NCI-H226 (cell line): ENCODE measurements at places on chromosomes 1 and 21.

DNA sequence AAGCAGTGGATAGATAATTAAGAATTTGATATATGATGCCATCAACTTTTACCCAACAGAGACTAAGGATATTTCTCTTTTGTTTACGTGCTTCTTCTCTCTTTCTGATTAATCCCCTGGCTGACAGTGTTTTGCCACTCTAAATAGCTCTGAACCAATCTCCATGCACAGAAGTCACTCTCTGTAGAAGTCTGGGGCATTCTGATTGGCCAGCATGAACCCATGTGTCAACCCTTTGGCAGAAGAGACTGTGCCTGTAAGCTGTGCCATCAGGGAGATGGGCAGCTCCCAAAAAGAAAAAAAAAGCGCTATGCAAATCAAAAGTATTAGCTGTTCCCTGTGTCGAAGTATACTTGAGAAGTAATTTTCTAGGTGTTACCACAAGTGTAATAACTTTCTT lies 34.1 kb upstream of the NRIP1 start:
- DNase-seq, result no peak

DNA sequence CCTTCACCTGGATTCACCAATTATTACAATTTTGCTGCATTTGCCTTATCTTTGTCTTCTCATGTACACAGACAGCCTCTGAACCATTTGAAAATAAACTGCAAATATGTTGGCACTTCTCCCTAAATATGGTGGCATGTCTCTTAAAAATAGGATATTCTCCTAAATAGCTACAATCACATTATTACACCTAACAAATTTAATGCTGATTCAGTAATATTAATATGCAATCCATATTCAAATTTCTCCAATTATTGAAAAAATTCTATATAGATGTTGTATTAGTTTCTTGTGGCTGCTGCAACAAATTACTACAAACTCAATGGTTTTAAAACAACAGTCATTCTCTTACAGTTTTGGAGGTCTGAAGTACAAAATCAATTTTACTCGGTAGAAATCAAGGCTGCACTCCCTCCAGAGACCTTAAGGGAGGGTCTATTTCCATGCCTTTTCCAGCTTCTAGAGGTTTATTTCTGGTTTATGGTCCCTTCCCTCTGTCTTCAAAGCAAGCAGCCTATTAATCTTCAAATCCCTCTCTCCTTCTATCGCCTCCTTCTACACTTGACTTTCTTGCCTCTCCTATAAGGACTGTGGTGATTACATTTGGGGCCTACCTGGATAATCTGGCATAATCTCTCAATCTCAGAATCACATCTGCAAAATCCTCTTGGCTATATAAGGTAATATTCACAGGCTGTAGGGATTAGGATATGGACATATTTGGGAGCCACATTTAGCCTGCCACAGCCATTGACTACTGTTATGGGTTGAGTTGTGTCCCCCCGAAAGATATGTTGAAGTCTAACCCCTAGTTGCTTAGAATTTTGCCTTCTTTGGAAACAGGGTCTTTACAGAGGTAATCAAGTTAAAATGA lies 52.5 kb upstream of the BOLA1 start:
- no peak for DNase-seq

GRCh38 chr1:53015508-53015860 lies 46.5 kb upstream of the PODN start:
- no peak for DNase-seq

GRCh38 chr1:55477953-55478352 lies 262.8 kb upstream of the USP24 start:
- no peak for DNase-seq

DNA sequence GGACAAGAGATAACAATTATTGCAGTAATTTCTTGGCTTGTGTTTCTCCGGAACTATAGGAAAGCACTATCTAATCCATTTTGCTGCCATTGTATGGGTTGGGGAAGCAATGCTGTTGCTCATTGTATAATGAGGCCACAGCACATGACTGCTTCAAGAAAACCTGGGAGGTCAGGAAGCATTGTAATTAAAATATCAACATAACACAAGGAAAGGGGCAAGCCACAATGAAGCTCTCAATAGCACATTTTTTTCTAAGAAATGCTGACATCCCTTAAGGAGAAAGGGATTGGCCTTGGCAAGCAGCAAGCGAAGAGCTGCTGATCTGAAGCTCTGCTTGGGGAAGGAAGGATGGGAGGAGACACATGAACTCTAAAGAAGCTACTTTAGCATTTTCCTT lies 44.0 kb downstream of the PLPP3 start:
- DNase-seq, result no peak

DNA sequence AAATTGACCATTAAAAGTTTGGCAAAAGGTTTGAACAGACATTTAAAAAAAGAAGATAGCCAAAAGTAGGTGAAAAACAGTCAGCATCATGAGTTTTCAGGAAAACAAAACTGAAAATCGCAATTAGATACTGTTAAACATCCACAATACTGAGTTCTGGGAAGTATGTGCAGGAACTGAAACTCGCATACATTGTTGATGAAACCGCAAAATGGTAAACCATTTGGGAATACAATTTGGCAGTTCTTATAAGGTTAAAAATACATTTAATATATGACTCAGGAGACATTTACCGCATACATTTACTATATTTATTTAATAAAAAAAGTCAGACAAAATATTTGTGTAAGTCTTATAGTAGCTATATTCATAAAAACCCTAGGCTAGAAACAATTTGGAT lies 393.2 kb downstream of the COL11A1 start:
- no peak for DNase-seq
